ENCODE measurements at places on chromosomes 3 and 15. TPM values are rescaled to one million over a fixed set of nuclear protein-coding genes. Genes with fewer than 3 reads are reported as not detected.

The LPP gene
- 60.6 TPM for total RNA-seq

The NEK10 gene
- total RNA-seq = 0.33 TPM

The SLC22A14 gene
- not detected for total RNA-seq

The LINGO1 gene
- 0.99 TPM for total RNA-seq

The MST1 gene
- total RNA-seq = 16.9 TPM

The ZNF662 gene
- total RNA-seq = 6.5 TPM

The PRSS50 gene
- 2.6 TPM for total RNA-seq

The MASP1 gene
- 2.3 TPM for total RNA-seq

The CLRN1 gene
- total RNA-seq = not detected

The ITPKA gene
- 0.33 TPM for total RNA-seq

The C3orf70 gene
- total RNA-seq = 1.0 TPM

DNA sequence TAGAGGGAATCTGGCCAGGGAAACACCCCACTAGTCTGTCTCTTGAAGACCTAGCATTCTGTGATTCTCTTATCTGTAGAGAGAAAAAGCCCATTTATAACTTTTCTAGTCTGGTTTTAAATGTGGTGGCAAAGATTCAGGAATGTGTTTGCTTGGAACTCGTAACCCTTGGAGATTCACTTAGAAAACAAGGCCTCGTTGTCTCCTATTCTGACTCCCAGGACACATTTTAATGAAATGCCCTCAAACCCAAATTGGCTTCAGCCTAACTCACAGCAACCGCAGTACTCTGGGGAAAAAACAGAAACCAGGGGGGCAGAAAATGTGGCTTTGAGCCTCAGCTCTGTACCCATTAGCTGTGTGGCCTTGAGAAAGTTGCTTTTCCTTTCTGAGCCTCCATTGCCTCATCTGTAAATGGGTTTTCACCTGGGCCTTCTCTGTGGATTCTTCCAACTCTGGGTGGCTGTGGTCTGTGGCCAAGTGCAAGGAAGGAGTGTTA lies 36.5 kb downstream of the RPLP1 start:
- peak; percentile 30 for DNase-seq

- no peak for DNase-seq
These were observed 4.1 kb upstream of the STAB1 start for GRCh38 chr3:52490939-52491526.

GRCh38 chr3:44104668-44105321 lies 136.9 kb upstream of the TOPAZ1 start:
- DNase-seq = peak; percentile 25

DNA sequence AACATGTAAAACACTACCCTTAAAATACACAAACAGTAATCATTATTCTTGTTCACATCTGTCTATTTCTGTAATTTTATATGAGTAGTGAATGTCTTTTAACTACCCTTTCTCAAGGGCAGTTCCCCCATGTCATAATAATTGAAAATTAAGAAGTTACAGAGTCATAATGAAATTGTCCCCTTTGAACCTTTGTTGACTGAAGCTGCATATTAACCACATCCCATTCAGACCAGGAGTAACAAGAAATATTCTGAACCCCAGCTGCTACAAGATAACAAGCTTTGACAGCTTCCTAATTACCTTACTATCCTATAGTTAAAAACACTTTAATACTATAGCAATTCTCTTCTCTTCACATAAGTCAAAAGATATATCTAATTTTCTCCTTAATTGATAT lies 635.9 kb upstream of the SUCLG2 start:
- no peak for DNase-seq

- no peak for DNase-seq
These were observed 188.5 kb upstream of the SLC24A5 start for GRCh38 chr15:47932261-47932660.

GRCh38 chr3:7841451-7841850 lies 660.2 kb upstream of the LMCD1 start:
- DNase-seq = no peak

- peak; percentile 33 for DNase-seq
These were observed 59.6 kb downstream of the ITGA11 start for GRCh38 chr15:68372291-68372811.

GRCh38 chr3:114093596-114093995 lies 37.1 kb downstream of the QTRT2 start:
- DNase-seq = peak; percentile 19

DNA sequence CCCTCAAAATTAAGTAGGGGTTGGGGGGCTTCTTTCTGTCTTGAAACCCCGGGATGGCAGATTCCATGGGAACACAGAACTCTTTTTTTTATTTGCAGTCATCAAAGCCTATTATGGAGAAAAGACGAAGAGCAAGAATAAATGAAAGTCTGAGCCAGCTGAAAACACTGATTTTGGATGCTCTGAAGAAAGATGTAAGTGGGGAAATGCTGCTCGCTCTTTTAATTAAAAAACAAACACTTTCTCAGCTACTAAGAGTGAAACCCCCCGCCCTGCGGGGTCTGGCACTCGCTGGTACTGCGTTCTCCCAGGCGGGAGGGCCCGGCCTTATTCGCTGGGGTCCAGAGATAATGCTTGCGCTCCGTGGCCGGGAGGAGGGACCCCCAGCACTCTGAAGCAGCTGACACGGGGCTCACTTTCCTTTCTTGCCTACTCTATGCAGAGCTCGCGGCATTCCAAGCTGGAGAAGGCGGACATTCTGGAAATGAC lies 615 bp downstream of the HES1 start:
- DNase-seq = no peak

DNA sequence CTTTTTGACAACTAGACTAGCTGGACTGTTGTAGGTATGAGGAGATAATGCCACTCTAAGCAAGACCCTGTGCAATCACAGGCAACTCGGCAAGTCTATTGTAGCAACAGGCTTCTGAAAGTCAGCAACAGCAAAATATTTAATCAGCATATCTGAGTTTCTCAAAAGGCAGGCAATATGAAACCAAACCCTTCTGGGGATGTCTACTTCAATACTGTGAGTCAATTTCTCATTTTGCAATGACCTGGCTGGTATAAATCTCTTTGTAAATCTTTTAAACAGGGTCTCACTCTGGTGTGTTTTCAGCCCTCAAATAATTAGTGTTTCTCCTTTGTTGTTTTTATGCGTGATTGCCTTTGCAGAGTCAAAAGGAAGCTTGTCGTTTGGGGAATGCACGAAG lies 1044.5 kb downstream of the NTRK3 start:
- no peak for DNase-seq

GRCh38 chr3:178084938-178085816 lies 451.1 kb upstream of the KCNMB2 start:
- peak; percentile 69 for DNase-seq

DNA sequence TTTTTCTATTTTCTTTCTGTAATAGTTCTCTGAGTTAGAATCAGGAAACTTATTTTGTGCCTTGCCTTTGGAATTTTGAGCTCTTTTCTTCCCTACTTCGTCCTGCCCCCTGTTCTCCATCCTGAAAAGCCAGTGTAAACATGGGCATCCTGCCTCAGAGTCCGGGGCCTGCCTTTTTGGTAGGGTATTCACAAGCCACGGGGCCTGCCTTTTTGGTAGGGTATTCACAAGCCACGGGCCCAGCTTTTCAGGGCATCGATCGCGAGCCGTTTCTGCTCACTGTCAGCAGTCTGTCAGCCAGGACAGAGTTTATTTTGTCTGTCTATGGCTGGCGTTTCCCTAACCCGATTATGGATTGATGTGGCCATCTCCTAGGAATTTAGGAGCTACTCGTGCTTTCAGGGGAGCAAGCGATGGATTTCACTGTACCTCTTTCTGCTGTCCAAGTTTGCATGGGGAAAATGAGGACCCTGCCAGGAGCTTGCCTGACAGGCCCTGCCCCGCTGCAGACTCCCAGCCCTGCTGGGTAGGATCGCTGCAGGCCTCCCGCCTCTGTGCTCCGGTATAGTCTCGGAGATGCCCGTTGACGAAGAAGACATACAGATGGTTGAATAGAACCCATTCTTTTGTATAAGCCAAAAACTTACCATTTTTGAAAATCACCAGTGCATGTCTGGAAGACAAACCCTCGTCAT lies 12.8 kb downstream of the SYNM start:
- DNase-seq = no peak

DNA sequence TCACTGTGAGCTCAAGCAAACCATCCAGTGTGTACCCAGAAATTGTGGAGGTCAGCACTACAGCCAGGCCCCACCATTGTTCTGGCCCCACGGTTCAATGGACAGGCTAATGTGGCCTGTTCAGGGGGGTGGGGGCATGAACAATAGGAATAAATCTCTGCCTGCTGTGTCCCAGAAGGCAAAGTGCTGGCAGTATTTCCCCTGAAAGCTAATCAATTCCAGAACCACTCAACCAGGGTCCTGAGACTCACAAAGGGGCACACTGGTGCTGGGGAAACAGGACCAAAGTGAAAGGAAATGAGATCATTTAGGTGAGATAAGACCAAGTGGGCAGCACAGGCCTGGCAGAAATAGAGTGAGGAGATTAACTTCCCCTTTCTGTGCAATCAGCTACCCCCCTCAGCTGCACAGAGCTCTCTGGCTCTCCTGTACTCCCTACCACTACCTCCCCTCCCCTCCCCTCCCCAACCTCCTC lies 11.5 kb downstream of the CRYGS start:
- DNase-seq = no peak

GRCh38 chr15:92714077-92714476 lies 58.5 kb upstream of the FAM174B start:
- no peak for DNase-seq

DNA sequence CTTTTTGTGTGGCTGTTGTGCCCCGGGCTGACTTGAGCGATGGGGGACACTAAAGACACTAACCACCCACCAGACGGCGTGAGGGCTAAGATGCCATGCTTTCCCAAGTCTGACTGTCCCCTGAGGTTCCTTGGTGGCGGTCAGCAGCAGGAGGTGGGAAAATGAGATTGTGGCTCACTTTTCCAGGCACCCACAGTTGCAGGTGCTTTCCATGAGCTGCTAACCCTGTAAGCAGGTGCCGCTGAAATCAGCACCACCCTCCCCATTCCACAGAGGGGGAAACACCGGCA lies 17.7 kb downstream of the PRR23E start:
- no peak for DNase-seq

- no peak for DNase-seq
These were observed 1.6 kb upstream of the BNC1 start for GRCh38 chr15:83285979-83286553.

DNA sequence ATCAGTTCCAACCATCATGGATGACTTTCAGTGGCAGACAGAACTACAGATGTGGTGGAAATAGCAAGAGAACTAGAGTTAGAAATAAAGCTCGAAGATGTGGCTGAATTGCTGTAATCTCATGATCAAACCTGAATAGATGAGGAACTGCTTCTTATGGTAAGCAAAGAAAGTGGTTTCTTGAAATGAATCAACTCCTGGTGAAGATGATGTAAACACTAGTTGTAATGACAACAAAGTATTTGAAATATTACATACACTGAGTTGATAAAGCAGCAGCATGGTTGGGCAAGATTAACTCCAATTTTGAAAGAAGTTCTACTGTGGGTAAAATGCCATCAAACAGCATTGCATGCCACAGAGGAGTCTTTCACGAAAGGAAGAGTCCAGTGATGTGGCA lies 131.7 kb upstream of the FAM3D start:
- no peak for DNase-seq

DNA sequence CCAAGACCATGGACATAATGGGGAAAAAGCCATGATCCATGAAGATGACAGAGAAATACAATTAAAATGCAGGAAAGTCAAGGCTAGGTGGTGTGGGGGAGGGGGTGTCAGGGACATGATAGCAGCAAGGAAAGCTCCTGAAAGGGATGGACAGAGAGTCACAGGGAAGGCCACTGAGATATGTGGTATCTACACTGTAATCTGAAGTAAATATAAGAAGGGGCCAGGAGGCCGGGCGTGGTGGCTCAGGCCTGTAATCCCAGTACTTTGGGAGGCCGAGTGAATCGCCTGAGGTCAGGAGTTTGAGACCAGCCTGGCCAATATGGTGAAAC lies 62.5 kb downstream of the FOXP1 start:
- DNase-seq = no peak

DNA sequence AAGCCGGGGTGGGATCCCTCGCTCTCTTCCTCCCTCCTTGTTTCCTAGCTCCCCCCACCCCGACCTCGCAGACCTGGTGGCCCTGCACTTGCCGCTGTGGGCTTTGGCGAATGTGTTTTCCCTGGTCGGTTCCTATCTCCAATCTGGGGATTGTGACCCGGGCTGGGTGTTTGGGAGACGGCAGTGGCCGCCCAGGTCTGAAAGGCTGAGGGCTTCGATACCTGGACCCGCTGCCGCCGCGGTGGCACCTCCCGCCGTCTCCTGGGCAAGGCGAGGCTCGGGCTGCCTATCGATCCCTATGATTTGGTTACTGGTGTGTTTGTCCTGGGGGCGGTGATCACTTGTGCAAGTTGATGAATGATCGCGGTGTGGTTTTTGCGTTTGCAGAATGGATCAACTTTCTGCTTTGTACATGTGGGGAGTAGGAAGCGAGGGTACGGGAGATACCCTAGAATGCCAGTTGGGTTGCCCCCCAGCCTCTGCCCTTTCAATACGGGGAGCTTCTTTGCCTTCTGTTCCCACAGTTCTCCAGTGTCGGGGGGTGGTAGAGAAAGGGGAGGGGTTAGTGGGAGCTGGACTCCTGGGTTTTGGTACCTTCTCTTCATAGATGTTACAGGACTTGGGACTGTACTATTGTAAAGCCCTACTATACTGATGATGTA lies 3.0 kb downstream of the BBX start:
- DNase-seq = peak; percentile 33

DNA sequence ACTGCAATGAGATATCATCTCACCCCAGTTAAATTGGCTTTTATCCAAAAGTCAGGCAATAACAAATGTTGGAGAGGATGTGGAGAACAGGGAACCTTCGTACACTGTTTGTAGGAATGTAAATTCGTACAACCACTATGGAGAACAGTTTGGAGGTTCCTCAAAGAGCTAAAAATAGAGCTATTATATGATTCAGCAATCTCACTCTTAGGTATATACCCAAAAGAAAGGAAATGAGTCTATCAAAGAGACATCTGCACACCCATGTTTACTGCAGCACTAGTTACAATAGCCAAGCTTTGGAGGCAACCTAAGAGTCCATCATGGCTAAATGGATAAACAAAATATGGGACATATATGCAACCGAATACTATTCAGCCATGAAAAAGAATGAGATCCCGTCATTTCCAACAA lies 68.0 kb upstream of the HES1 start:
- no peak for DNase-seq

GRCh38 chr3:150149651-150150051 lies 179.0 kb upstream of the PFN2 start:
- no peak for DNase-seq

GRCh38 chr15:76932135-76932966 lies 802 bp downstream of the RCN2 start:
- no peak for DNase-seq

DNA sequence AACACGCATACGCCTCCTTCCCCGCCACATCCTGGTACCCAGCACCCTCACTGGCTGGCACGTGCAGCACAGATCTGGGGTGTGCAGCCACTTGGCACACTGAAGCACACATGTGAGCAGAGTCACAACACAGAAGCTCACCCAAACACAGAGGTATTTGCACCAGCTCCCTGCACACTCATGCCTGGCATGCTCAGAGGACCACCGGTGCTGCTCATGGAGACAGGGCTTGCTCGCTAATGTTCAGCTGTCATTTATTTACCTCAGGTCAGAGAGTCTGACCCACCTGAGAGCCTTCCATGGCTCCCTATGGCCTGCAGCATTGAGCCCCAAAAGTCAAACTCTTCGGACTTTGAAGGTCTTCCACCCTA lies 70.4 kb downstream of the ADAMTS7 start:
- no peak for DNase-seq

Measured in body of pancreas (tissue), 4 donors.